HepG2 (cell line): ENCODE measurements at places on chromosomes 4 and X.
A peak's percentile ranks its signal among the peaks of the same experiment; 100 is the strongest.

DNA sequence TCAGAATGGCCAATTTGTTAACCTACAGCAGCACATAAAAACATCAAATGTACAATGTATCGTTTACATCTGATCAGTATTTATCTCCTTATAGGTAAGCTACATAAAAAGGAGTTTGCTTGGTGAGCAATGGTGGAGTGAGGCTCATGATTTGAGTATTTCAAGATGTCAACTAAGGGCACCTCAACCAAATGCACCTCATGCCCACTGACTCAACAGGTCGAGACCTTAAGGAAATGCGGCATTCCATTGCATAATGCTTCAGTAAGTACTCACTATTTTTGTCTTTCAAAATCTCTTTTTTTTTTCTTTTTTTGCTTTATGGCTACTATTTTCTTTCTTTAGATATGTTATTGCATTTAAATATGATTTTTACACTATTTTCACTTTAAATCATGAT, 181.0 kb upstream of the TLL1 start:
- H3K27me3 ChIP-seq = no peaks in the 10 kb centered on the region
- H3K4me3 ChIP-seq = no peak overlapping the region
- H3K27ac ChIP-seq = no peak overlapping the region
- H3K4me1 ChIP-seq = no peaks in the 10 kb centered on the region

- no peaks in the 10 kb centered on the region for H3K27me3 ChIP-seq
- no peak overlapping the region for H3K4me3 ChIP-seq
- H3K36me3 ChIP-seq = no peaks in the 10 kb centered on the region
- H3K27ac ChIP-seq = no peak overlapping the region
These were observed 7.3 kb upstream of the DTHD1 start for GRCh38 chr4:36274158-36274557.

DNA sequence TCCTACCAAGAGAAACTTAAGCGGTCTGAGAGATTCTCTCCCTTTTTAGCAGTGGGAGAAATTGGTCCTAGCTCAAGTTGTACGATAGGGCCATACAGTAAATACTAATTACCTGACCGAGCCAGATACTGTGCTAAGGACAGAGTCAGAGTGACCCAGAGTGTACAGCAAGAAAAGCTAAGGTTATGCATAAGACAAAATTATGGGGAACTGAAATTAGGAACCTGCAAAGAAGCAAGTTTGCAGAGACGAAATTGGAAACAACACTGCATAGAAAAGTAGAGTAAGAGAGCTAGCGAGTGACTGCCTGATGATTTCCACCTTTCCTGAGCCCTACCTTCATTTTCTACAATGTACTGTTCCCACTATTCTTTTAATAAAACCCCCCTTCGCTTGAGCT, 278.1 kb downstream of the NKX6-1 start:
- DNase-seq = no peak
- H3K4me1 ChIP-seq = no peaks in the 10 kb centered on the region
- H3K27me3 ChIP-seq = no peaks in the 10 kb centered on the region; the same call in 1 of the 2 replicates
- H3K4me3 ChIP-seq = no peak overlapping the region
- no peaks in the 10 kb centered on the region for H3K36me3 ChIP-seq

GRCh38 chrX:20988804-20989203, 385.4 kb upstream of the CNKSR2 start:
- H3K27ac ChIP-seq = no peak overlapping the region
- H3K4me3 ChIP-seq = no peak overlapping the region
- no peaks in the 10 kb centered on the region for H3K27me3 ChIP-seq
- DNase-seq = no peak
- no peaks in the 10 kb centered on the region for H3K4me1 ChIP-seq

DNA sequence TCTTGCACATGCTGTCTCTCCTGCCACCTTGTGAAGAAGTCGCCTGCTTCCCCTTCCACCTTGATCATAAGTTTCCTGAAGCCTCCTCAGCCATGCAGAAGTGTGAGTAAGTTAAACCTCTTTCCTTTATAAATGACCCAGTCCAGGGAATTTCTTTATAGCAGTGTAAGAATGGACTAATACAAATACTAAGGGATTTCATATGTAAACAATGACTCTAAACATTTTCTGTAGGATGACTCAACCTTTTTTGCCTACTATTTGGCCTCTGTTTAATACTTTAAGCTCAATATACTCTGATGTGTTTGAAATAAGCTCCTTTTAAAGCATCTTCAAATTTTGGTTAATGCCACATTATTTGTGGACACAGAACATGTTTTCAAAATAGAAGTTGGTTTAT, 813.5 kb upstream of the SLIT2 start:
- H3K4me1 ChIP-seq = no peaks in the 10 kb centered on the region
- H3K36me3 ChIP-seq = no peaks in the 10 kb centered on the region
- no peaks in the 10 kb centered on the region for H3K27me3 ChIP-seq
- H3K4me3 ChIP-seq = no peak overlapping the region
- DNase-seq = no peak
- no peak overlapping the region for H3K27ac ChIP-seq

GRCh38 chr4:186808630-186809018, 85.0 kb upstream of the FAT1 start:
- no peaks in the 10 kb centered on the region for H3K36me3 ChIP-seq
- no peak for DNase-seq
- no peaks in the 10 kb centered on the region for H3K27me3 ChIP-seq
- H3K27ac ChIP-seq = no peak overlapping the region

GRCh38 chr4:164204434-164204833, 549.5 kb upstream of the SMIM31 start:
- H3K27ac ChIP-seq = no peak overlapping the region
- no peaks in the 10 kb centered on the region for H3K36me3 ChIP-seq
- no peak overlapping the region for H3K4me3 ChIP-seq
- peak; percentile 1 for DNase-seq

- H3K36me3 ChIP-seq = no peaks in the 10 kb centered on the region
- DNase-seq = no peak
- H3K27me3 ChIP-seq = no peaks in the 10 kb centered on the region
- H3K4me1 ChIP-seq = no peaks in the 10 kb centered on the region
These were observed 116.7 kb downstream of the SPCS3 start for GRCh38 chr4:176436293-176436973.

- no peaks in the 10 kb centered on the region for H3K27me3 ChIP-seq
- peaks cover 32% of the 10 kb centered on the region for H3K4me1 ChIP-seq
- peaks cover 6% of the 10 kb centered on the region for H3K36me3 ChIP-seq
- H3K4me3 ChIP-seq = peak overlapping the region; percentile 85
- DNase-seq = peak; percentile 70
- H3K27ac ChIP-seq = peak overlapping the region; percentile 98
These were observed 720 bp downstream of the RPL10 start for GRCh38 chrX:154398668-154399526.

GRCh38 chr4:141346144-141346543, 125.4 kb downstream of the ZNF330 start:
- DNase-seq = peak; percentile 13
- no peaks in the 10 kb centered on the region for H3K27me3 ChIP-seq
- H3K36me3 ChIP-seq = no peaks in the 10 kb centered on the region
- H3K4me3 ChIP-seq = no peak overlapping the region
- no peaks in the 10 kb centered on the region for H3K4me1 ChIP-seq
- no peak overlapping the region for H3K27ac ChIP-seq

DNA sequence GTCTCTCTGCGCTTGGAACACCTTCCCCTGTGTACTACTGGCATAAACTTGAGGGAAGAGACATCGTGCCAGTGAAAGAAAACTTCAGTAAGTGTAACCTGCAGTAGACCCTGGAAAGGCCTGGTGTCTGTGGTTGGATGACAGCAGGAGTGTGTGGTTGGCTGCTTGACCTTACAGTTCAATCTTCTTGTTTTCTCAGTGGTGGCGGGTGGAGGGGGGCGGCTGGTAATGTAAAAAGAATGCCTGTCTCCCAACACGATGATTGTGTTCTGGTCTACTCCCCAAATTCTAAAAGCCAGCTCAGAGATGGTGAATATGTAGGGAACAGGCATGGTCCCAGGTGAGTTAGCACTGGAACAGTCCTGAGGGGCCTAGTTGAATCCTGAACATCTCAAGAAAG, 18.6 kb downstream of the PSMD10 start:
- no peaks in the 10 kb centered on the region; the same call in 1 of the 2 replicates for H3K27me3 ChIP-seq
- DNase-seq = no peak
- no peaks in the 10 kb centered on the region for H3K36me3 ChIP-seq
- H3K4me3 ChIP-seq = no peak overlapping the region

DNA sequence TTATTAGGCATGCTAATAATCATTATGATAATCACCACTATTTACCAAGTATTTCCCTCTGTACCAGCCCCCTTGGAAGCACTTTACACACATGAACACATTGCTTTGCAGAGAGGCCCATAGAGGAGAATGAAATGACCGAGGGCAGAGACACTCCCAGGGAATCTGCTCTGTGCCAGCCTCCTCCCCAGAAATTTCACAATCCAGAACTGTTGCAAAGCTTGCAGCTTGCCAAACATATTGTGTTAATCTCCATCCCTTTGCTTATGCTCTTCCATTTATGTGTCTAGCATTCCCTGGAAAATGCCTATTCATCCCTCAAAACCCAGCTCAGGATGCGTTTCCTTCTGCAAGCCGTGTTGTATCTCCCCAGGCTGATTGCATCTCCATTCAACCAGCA, 37.8 kb downstream of the CYTL1 start:
- H3K27ac ChIP-seq = no peak overlapping the region
- H3K27me3 ChIP-seq = no peaks in the 10 kb centered on the region; the same call in 2 of the 3 replicates
- DNase-seq = no peak
- H3K4me3 ChIP-seq = no peak overlapping the region
- H3K4me1 ChIP-seq = no peaks in the 10 kb centered on the region

DNA sequence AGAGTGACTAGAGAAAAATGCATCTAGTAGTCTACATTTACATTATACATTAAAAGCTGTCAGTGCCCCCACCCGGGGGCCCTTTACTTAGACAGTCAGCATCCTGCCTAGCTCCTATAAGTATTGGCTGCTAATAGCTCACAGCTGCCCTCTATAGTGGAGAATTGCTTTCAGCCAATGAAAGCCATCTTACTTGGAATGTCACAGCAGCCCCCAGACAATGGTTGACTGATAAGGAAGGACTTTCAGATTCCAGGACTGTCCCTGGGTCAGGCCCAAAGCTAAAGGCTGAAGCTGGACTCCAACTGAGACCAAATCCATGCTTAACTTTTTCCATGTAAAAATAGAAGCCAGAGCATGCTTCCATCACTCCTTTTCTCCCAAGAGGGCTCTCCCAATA, 196.9 kb downstream of the ANKRD50 start:
- H3K36me3 ChIP-seq = no peaks in the 10 kb centered on the region
- DNase-seq = no peak
- no peaks in the 10 kb centered on the region for H3K4me1 ChIP-seq
- no peak overlapping the region for H3K4me3 ChIP-seq
- no peak overlapping the region for H3K27ac ChIP-seq
- H3K27me3 ChIP-seq = no peaks in the 10 kb centered on the region

GRCh38 chr4:110190249-110190648, 8.2 kb downstream of the ELOVL6 start:
- H3K27ac ChIP-seq = no peak overlapping the region
- H3K36me3 ChIP-seq = peaks cover 18% of the 10 kb centered on the region; the same call in 1 of the 3 replicates
- no peaks in the 10 kb centered on the region for H3K27me3 ChIP-seq

GRCh38 chr4:185758807-185759206, 53.2 kb downstream of the SORBS2 start:
- H3K27ac ChIP-seq = no peak overlapping the region
- no peak overlapping the region for H3K4me3 ChIP-seq
- H3K4me1 ChIP-seq = peaks cover 18% of the 10 kb centered on the region
- H3K36me3 ChIP-seq = peaks cover 12% of the 10 kb centered on the region; the same call in 1 of the 3 replicates
- peak; percentile 17 for DNase-seq

DNA sequence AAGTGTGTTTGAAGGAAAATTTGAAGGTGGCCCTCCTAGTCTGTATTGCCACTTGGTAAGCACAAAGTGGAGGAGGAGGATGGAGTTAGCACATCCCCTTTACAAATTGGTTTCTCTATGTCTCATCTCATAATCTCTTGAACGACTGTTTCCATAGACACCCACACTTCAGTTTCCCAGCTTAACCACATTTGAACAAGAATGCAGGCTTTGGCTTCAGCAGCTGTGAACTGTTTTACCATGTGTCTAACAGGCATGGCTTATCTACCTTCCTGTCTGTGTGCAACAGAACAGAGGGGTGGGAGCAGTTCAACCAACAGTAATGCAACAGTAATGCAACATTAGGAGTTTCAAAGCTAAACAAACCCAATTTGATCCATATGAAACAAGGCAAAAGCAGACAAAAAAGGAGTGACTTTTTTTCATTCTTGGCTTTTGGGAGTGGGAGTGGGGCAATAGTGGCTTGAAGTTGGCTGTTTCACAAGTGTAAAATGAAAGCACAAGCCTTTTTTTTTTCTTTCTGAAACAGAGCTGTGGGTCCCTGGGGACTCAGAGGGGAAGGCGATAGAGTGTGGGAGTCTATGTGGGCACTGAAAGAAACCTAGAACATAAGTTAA, 108.0 kb downstream of the ITM2A start:
- DNase-seq = no peak
- H3K4me3 ChIP-seq = no peak overlapping the region
- no peaks in the 10 kb centered on the region for H3K27me3 ChIP-seq
- no peaks in the 10 kb centered on the region for H3K36me3 ChIP-seq

GRCh38 chrX:47595716-47596251, 13.5 kb downstream of the TIMP1 start:
- no peak for DNase-seq
- H3K4me3 ChIP-seq = no peak overlapping the region
- H3K36me3 ChIP-seq = no peaks in the 10 kb centered on the region
- no peaks in the 10 kb centered on the region for H3K4me1 ChIP-seq
- no peaks in the 10 kb centered on the region; the same call in 1 of the 2 replicates for H3K27me3 ChIP-seq
- H3K27ac ChIP-seq = no peak overlapping the region

GRCh38 chrX:29281078-29281742, 694.0 kb downstream of the IL1RAPL1 start:
- no peaks in the 10 kb centered on the region for H3K36me3 ChIP-seq
- DNase-seq = peak; percentile 0
- H3K4me1 ChIP-seq = no peaks in the 10 kb centered on the region
- no peak overlapping the region for H3K27ac ChIP-seq
- H3K4me3 ChIP-seq = no peak overlapping the region
- H3K27me3 ChIP-seq = no peaks in the 10 kb centered on the region

- DNase-seq = no peak
- no peak overlapping the region for H3K4me3 ChIP-seq
- peaks cover 15% of the 10 kb centered on the region for H3K36me3 ChIP-seq
- no peak overlapping the region for H3K27ac ChIP-seq
- no peaks in the 10 kb centered on the region for H3K4me1 ChIP-seq
- no peaks in the 10 kb centered on the region for H3K27me3 ChIP-seq
These were observed 71.6 kb downstream of the FAM114A1 start for GRCh38 chr4:38939165-38939564.

GRCh38 chr4:94673961-94674360, 83.8 kb upstream of the BMPR1B start:
- DNase-seq = no peak
- no peaks in the 10 kb centered on the region for H3K27me3 ChIP-seq
- no peak overlapping the region for H3K4me3 ChIP-seq
- H3K27ac ChIP-seq = no peak overlapping the region
